ENCODE measurements at places on chromosomes 7 and 10. TPM values are rescaled to one million over a fixed set of nuclear protein-coding genes. Genes with fewer than 3 reads are reported as not detected.
A peak's percentile ranks its signal among the peaks of the same experiment; 100 is the strongest.

The NRCAM gene
- 3.9 TPM for total RNA-seq

The PON1 gene
- total RNA-seq, result not detected

DNA sequence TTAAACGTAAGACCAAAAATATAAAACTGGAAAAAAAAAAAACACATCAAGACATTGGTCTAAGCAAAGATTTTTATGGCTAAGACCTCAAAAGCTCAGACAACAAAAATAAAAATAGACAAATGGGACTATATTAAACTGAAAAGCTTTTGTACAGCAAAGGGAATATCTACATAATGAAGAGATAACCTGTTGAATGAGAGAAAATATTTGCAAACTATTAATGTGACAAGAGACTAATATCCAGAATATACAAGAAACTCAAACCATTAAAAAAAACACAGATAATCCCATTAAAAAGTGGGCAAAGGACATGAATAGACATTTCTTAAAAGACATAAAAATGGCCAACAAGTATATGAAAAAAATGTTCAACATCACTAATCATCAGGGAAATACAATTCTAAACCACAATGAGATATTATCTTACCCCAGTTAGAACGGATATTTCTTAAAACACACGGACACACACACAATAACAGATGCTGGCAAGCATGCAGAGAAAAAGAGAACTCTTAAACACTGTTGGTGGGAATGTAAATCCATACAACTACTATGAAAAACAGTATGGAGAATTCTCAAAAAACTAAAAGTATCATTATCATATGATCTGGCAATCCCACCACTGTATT, 28.8 kb downstream of the CNOT4 start:
- no peak for DNase-seq

The FAM25A gene
- not detected for total RNA-seq

The OR2A5 gene
- not detected for total RNA-seq

DNA sequence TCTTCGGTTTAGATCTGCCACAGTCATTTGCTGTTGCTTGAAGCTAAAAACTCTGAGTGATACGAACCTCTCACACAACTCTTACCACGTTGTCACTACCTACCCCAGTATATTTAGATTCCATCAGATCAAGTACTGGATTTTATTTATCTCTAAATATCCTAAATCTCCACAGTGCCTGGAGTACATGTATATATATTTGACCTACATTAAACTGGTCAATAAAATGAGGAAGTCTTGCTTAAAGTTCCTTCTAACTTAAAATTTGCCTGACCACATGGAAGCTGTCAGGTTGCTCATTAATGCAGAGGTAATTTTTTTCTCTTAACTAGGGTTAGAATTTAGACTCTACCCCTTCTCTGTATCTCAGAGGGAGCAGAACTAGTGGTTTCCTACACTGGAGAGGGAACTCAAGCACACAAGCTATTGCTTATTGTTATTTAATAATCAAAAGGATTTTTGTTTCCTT, 3.1 kb upstream of the MACC1 start:
- no peak for DNase-seq

DNA sequence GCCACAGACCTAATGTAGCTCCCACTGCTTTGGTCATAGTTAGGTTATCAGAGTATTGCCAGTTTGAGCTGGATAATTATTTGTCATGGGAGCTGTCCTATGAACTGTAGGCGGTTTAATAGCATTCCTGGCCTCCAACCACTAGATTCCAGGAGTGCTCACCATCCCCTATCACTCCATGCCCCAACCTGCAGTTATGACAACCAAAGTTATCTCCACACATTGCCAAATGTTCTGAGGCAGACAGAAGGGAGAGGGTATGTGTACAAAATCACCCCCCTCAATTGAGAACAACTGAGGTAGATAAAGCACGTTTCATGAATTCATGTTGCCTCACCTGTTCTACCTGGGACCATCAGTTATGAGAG, 119.0 kb upstream of the CACUL1 start:
- DNase-seq, result no peak

- DNase-seq, result peak; percentile 91
These were observed at the start of gene ANXA11 for GRCh38 chr10:80205477-80206276. TSS of gene ANXA11 (minus strand) at chr10:80205537. CDS start at chr10:80172861, 32,676 bp downstream.

- DNase-seq, result no peak
These were observed 7.0 kb downstream of the REEP3 start for GRCh38 chr10:63528084-63528744.

- no peak for DNase-seq
These were observed 51.4 kb upstream of the NPVF start for GRCh38 chr7:25279705-25280104.

DNA sequence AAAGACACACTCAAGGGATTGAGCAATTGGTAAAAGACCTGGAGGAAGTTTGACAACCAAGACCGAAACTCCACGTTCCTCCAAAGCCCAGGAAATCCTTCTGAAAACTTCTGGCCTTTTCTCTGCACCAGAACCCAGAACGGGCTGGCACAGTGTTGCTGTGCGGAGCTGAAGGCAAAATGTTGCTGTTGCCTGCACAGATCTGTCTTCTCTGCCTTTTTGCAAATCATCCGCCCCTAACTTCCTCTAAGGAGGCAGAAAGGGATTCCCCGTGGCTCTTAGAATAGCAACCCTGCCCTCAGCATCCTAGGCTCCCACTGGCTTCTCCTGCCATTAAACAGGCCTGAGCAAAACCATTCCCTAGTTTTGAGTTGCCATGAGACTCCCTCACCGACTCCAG, 44.9 kb downstream of the FIGNL1 start:
- DNase-seq, result no peak
